ENCODE measurements at places on chromosomes 6 and 20.

- DNase-seq, result no peak
These were observed 120.1 kb upstream of the SHLD1 start for GRCh38 chr20:5630071-5630470.

- DNase-seq, result no peak
These were observed 19.1 kb downstream of the IPCEF1 start for GRCh38 chr6:154337406-154338005.

DNA sequence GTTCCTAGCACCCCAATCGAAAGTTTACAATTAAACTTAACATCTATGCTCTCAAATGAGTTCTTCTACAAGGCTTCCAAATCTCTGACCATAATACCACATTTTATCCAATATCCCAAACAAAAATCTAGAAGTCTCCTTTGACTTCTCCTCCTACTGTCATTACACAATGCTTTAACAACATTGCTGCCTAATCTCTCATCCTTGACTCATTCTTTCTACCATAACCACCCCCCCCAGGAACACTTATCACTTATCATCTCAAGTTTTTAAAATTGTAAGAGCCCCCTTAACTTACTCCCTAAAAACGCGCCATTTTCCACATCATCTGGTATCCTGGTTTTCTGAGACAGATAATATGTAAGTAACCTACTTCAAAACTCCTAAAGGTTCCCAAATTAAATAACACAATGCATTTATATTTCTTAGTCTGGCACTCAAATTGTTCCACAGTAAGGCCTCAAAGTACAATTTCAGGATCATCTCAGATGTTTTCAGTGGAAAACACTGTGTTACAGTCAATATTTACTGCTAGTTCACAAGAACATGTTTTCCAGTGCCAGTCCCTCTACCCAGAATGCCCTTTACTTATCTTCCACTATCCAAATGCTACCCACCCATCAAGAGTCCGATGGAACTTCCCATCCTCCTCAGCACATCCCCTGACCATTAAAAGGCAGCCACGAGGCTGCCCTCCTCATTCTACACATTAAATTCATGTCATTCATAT, 308.2 kb upstream of the THEMIS start:
- DNase-seq, result no peak

DNA sequence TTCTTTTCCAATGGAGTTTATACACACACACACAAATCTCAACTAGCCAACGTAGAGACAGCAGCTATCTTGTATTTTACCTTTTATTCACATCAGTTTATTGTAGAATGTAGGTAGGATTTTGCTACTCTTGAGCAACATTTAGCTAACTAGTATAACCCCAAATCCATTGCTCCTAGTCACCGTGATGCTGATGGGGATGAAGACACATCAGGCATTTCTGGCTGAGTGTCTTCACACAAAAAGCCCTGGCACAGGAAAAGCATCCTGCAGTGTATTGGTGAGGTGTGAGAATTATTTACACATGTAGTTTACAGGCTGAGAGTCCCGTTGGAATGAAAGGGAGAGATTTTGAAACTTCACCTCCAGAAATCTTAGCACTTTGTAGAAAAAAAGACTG, 65.9 kb upstream of the FBXL4 start:
- DNase-seq, result no peak

DNA sequence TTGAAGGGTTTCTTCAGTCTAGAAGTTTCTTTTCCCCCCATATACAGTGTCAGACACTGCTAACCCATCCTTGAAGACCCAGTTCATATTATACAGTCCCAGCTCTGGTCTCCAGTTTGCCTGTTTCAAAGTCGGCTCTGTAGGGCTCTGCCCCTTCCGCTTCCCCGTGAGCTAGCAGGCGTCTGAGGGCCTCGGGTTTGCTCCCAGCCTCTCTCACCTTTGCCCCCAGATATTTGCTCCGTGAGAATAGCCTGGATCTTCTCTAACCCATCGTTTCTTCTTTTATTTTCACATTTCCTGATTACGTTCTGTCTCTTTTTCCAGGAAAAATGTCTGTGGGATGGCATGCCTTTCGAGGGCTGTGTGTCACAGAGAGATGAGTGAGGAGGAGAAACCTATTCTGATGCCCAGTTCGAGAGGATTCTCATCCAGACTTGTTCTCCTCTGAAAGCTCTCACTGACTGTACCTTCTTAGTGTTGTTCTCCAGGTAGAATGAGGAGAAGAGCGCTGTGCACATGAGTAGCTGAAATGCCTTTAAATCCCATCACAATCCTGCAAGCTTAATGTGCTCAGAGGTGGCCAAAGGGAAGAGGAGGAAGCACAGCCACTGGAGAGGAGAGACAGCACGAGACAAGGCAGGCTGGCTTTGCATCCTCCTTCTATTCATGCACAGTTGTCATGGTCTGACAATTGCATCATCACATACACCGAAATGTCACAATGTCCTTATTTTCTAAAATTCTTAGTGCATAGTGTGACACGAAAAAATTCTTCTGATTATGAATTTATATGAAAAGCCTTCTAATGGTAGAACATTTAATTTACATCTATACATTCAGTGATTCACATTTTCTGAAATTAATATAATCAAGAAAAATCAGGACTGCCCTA, 171.1 kb downstream of the FOXA2 start:
- no peak for DNase-seq

DNA sequence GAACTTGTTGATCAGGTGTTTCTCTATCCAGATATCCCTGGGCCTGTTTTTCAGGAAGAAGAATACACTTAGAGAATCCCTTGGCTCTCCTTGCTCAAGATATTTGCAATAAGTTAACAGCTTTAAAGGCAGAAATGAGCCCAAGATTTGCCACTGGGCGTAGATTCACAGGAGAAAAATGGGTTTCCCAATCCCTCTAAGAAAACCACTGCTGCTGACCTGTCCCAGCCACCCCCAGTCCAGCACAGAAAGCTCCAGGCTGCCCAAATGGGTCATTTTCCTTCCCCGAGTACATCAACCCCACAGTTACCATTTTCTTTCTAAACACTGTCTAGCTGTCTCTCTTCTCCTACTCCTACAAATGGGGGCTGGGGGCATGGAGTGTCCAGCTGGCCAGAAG, 67.3 kb downstream of the ANKRD60 start:
- no peak for DNase-seq

- peak; percentile 79 for DNase-seq
These were observed 23.8 kb upstream of the SAMHD1 start for GRCh38 chr20:36975099-36975818.

DNA sequence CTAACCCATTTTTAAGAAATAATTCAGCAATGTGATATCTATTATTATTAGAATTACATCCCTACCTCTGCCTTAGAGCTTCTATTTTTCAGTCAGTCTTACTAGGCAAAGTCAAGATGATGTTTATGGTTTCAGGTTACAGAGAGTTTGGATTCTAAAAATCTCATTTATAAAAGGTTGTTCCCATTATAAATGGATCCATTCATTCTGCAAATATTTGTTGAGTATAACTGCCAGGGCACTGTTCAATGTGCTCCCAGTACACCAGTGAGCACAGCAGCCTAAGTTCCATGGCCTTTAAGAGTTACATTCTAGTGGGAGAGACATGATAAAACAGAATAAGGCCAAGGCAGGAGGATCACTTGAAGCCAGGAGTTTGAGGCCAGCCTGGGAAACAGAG, 75.9 kb upstream of the EYA4 start:
- no peak for DNase-seq

- no peak for DNase-seq
These were observed 920.0 kb downstream of the TFAP2A start for GRCh38 chr6:9494864-9495263.

DNA sequence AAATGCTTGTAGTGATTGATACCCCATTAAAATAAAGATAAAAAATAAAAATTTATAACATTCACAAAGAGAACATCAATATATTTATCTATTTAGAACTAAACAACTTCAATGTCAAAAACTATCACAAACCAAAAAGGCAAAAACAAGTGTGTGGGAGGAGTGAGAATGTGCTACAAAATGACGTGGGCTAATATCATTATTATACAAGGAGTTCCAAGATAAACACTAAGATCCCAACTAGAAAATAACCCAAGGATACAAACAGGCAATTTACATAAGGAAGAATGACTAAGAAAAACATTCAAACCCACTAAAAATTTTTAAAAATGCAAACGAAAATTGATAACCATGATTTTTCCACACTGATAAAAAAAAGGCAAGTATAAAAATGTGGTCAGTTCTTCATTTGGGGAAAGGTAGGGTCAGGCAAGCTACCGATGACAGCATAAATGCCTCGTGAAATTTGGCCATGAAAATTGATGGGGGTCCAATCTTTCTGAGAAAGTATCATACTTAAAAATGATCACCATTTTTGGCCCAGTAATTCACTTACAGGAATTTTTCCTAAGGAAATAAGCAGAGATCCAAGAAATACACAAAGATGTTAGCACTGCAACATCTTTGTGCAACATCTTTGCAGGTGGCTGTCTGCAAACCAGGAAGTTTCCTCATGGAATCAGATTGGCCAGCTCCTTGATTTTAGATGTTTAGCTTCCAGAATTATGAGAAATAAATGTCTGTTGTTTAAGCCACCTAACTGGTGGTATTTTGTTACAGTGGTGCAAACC, 140.2 kb downstream of the TMEM200A start:
- DNase-seq, result no peak

DNA sequence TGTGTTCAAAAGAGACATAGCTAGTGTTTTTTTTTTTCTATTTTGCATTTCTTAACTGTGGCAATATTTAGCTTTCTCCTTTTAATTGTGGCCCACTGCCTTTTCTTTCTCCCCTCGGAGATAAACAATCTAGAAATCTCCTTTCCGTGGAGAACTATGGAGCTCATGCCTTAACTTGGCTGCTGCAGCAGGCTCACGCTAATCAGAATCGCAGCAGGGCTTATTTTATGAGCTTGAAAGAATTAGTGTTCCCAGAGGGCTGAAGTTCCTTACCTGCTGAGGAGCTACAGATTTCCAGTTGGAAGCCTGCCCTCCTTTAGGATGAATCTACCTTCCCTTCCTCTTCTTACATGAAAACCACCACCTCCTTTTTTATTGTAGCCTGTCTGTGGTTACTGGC, 35.6 kb downstream of the CTNNBL1 start:
- DNase-seq, result no peak

DNA sequence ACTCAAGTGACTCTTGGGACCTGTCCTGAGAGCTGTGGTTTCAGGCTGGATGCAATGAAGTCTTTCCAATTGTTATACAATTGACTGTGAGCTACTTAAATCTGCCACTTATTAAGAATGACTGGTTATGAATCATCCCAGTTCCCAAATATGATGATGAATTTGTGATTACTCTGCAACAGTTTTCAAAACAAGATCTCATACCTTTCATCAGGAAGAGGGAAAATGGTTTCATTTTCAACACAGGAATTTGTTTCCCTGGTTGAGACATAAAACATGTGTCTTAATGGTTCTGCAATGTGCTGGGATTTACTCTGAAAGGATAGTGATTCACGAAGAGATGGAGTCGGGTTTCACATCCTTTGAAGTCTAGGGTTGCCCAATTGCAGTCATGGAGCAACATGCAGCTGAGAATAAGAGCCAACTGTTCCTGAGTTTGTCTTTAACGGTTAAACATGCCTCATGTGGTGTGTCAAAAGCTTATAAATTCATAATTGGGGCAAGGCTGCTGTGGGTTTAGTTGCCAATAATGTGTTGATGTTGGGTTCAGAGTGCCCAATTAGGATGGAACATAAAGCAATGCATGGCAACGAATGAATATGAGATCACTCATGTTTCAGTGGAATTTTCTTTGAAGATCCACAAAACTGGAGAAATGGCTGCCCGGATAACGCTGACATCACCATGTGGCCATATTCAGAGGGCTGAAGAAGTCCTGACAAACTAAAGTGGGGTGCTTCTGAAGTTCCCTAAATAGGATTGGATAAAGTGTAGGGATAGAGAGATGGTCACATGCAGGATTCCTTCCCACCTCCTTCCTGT, 41.0 kb downstream of the CYP24A1 start:
- DNase-seq, result no peak

DNA sequence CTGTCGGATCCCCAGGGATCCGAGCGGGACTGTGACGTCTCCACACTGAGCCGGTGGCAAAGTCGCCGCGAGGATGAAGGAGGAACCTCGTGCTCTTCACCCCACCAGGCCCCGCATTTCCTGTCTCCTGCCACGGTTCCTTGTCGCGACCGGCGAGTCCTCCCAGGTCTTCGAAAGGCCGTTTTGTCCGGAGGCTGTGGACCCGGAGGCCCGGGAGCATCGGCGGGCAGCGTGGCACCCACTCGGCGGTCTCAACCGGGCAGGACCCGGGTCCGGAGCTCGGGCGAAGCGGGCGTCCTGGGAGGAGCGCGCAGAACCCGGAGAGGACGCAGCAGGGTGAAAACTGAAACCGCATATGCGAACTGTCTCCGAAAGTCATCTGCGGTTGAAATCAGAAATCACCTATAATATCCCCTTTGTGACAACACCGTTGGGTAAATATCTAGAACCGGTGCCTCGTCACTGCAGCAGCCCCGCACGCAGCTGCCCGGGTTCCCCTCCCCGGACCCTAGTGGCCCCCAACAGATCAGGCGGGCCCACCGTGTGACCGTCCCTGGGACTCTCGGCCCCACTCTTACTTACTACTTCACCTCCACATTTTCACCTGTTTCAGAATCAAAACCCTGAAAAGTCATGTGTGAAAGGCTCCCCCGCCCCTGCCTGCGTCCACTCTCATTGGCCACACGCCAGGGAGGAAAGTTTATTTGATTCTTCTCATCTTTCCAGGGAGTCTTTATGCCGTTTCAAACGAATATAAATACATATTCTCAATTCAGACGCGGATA, 3.1 kb upstream of the ULBP2 start:
- DNase-seq, result peak; percentile 45

DNA sequence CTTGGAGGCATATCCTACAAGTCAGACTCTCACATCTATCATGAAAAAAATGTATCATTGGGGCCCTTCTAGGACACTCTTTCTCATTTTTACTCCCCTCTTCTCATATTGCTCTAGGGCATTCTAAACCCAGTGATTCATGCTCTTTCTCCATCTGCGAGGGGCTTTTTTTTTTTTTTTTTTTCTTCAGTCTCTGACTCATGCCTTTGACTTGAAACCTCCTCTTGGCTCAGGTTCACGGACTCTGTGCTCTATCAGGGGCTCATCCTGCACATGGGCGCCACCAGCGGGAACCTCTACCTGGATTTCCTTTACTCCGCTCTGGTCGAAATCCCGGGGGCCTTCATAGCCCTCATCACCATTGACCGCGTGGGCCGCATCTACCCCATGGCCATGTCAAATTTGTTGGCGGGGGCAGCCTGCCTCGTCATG, 17.8 kb downstream of the SLC22A1 start:
- no peak for DNase-seq

DNA sequence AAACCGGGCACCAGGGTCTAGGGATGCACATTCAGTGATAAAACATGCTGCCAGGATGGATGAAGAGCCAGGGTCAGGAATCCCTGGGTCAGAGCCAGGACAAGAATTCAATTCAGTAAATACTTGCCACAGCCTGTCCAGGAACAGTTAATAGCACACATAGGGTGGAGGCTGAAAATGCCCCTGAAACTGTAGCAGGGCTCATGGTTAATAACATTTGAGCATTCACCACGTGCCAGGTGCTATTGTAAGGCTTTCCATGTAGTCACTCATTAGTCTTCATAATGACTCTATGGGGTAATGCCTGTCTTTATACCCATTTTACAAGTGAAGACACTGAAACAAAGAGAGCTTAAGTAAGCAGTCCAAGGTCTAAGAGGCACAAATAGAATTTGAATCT, 296.3 kb downstream of the LRFN2 start:
- no peak for DNase-seq

All from CD4-positive, alpha-beta T cell treated with Interleukin-15 for 4 hours (primary cell).